ENCODE measurements at places on chromosomes 2 and 18. TPM values are rescaled to one million over a fixed set of nuclear protein-coding genes. Genes with fewer than 3 reads are reported as not detected.

The KLHL41 gene
- total RNA-seq = 1.0 TPM

The DSEL gene
- 6.4 TPM for total RNA-seq

The CNTNAP5 gene
- 0.18 TPM for total RNA-seq

The CDKL4 gene
- total RNA-seq = 1.1 TPM

The APCDD1 gene
- 5.8 TPM for total RNA-seq

The AQP12A gene
- not detected for total RNA-seq

The PTMA gene
- total RNA-seq = 758 TPM

The BMP10 gene
- not detected for total RNA-seq

The CDK15 gene
- total RNA-seq = 0.26 TPM

The NXPH2 gene
- not detected for total RNA-seq

The TPO gene
- total RNA-seq = 52.9 TPM

The DSC2 gene
- total RNA-seq = 8.5 TPM

The PUS10 gene
- 10.3 TPM for total RNA-seq

The CTLA4 gene
- total RNA-seq = 3.0 TPM

The PROC gene
- total RNA-seq = not detected

The FARP2 gene
- 66.6 TPM for total RNA-seq

The KIF5C gene
- total RNA-seq = 7.9 TPM

The SIX3 gene
- not detected for total RNA-seq

The TCF7L1 gene
- total RNA-seq = 15.1 TPM

The PTRHD1 gene
- total RNA-seq = 20.5 TPM

The SEH1L gene
- 45.9 TPM for total RNA-seq

The CFC1 gene
- total RNA-seq = not detected

The CYP27C1 gene
- total RNA-seq = 0.19 TPM

The CCDC121 gene
- total RNA-seq = 4.0 TPM

Data from spleen (tissue), 13 donors.